ENCODE measurements at places on chromosomes 3 and 15.

- no peak for DNase-seq
- H3K27ac ChIP-seq = no peak overlapping the region
- H3K36me3 ChIP-seq = no peaks in the 10 kb centered on the region
- H3K4me3 ChIP-seq = no peak overlapping the region
Measured at GRCh38 chr15:23570486-23570885, 5.0 kb downstream of the MKRN3 start.

- H3K4me1 ChIP-seq = no peaks in the 10 kb centered on the region
- H3K36me3 ChIP-seq = peaks cover 18% of the 10 kb centered on the region
- H3K27ac ChIP-seq = no peak overlapping the region
- H3K4me3 ChIP-seq = no peak overlapping the region
- H3K27me3 ChIP-seq = no peaks in the 10 kb centered on the region
- DNase-seq = no peak
Measured at GRCh38 chr3:4809922-4810321, 169.3 kb upstream of the BHLHE40 start.

GRCh38 chr15:67790610-67791319, 34.5 kb upstream of the SKOR1 start:
- no peak for DNase-seq
- H3K27me3 ChIP-seq = no peaks in the 10 kb centered on the region
- no peaks in the 10 kb centered on the region for H3K4me1 ChIP-seq

- H3K36me3 ChIP-seq = no peaks in the 10 kb centered on the region
- no peak for DNase-seq
- H3K4me1 ChIP-seq = no peaks in the 10 kb centered on the region
Measured at GRCh38 chr3:71162221-71162620, 421.3 kb downstream of the FOXP1 start.

- H3K27me3 ChIP-seq = no peaks in the 10 kb centered on the region
- no peak overlapping the region for H3K27ac ChIP-seq
- no peaks in the 10 kb centered on the region for H3K4me1 ChIP-seq
Measured at GRCh38 chr3:121974601-121975111, 47.4 kb downstream of the ILDR1 start.

DNA sequence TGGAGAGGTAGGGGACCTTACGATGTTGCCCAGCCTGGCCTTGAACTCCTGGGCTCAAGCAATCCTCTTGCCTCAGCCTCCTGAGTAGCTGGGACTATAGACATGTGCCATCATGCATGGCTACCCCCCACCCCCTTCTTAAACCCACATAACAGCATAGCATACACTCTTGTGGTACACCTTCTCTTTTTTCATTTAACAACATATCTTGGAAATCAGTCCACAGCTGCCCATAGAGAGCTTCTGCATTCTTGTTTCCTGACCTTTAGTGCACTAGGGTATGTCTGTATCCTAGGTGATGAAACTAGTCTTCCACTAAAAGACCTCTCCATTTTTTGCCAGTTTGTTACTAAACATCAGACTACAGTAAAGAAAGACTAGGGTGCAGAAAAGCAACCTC, 33.0 kb downstream of the SLC28A1 start:
- H3K36me3 ChIP-seq = no peaks in the 10 kb centered on the region
- DNase-seq = no peak
- H3K27me3 ChIP-seq = no peaks in the 10 kb centered on the region
- peaks cover 12% of the 10 kb centered on the region for H3K4me1 ChIP-seq
- no peak overlapping the region for H3K27ac ChIP-seq
- no peak overlapping the region for H3K4me3 ChIP-seq

Measured in natural killer cell (primary cell).